ENCODE measurements at places on chromosomes 2 and 18.
A peak's percentile ranks its signal among the peaks of the same experiment; 100 is the strongest.

DNA sequence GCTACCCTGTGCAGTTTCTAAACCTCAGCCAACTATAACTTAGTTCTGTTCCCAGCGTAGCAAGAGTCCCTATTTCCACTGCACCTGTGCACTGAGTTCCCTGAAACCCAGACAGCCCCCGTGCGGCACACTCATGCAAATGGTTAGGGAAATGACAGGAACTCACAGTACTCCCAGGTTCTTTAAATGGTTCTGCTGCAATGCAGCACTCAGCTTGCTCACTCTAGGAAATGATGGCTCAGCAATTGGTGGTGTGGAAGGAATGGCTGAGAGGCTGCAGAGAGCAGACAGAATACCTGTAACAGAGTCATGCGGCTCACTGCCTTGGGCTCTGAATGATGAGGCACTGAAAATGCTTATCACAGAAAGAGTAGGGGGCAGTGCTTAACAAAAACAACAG, 143.0 kb downstream of the RAD51AP2 start:
- no peak for DNase-seq

GRCh38 chr2:116487336-116487735, 1327.2 kb upstream of the DDX18 start:
- no peak for DNase-seq

GRCh38 chr2:64086347-64087082, 57.7 kb downstream of the PELI1 start:
- DNase-seq = no peak

GRCh38 chr2:130972410-130972809, 120.8 kb downstream of the FAM168B start:
- no peak for DNase-seq

DNA sequence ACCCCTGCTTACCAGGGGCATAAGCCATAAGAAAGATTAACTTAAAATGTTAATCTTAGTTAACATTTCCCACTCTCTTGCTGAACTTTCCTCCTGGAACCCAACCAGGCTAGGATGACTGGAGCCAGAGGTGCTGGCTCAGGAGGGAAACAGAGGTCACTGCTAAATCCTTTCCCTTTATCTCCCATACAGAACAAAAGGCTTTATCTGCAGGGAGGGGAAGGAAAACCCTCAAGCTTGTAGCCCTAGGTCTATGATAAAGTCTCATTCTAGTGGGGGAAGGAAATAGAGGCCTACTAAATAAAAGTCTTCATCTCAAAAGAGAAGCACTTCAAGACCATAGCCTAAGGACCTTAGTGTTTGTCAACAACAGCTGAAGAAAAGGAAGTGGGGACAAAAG, 18.6 kb downstream of the HIBCH start:
- no peak for DNase-seq

GRCh38 chr18:25446972-25447371, 95.0 kb upstream of the ZNF521 start:
- DNase-seq = no peak

DNA sequence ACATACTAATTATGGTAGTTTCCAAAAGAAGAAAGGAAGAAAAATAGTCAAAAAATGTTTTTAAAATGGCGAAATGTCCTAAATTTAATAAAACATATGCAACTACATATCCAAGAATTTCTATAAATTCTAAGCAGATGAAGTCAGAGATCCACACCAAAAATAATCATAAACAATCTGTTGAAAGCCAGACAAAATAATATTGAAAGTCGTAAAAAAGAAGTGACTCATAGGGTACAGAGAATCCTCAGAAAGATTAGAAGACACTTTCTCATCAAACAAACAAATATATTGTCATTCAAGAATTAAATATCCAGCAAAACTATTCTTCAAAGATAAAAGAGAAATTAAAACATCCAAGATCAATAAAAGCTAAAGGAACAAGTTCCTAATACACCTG, 281.4 kb upstream of the ZNF804A start:
- no peak for DNase-seq

DNA sequence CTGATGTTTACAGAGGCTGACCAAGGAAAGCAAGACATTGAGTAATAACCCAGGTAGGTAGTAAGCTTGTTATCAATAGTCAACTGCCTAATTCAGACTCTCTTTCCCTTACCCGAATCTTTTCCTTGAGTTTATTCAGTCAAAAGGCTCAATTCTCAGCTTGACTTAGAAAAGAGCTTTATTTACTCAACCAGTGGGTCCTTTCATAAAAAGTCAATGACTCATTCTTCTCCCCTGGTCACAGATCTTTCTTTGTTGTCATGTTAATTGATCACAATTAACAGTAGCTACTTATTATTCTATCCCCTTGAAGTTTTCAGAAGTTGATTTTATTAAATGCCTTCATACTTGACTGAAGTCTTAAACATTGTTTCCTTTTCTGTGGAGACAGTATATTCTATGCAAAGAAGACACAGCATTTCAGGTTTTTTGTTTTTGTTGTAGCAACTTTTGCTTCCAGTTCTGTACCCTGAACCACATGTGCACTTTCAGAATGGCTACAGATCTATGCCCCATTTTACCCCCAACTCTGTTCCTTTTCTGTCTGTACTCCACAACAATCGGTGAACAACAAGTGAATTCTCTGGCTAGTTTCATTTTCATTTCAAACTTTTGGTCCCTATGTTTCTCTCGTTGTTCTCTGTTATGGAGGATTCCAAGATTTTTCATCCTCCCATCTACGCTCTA, 428.3 kb downstream of the NCKAP5 start:
- no peak for DNase-seq

- no peak for DNase-seq
These were observed 35.3 kb downstream of the CRACDL start for GRCh38 chr2:98900721-98901120.

- DNase-seq = peak; percentile 45
These were observed 30.4 kb downstream of the SRSF7 start for GRCh38 chr2:38720613-38721241.

DNA sequence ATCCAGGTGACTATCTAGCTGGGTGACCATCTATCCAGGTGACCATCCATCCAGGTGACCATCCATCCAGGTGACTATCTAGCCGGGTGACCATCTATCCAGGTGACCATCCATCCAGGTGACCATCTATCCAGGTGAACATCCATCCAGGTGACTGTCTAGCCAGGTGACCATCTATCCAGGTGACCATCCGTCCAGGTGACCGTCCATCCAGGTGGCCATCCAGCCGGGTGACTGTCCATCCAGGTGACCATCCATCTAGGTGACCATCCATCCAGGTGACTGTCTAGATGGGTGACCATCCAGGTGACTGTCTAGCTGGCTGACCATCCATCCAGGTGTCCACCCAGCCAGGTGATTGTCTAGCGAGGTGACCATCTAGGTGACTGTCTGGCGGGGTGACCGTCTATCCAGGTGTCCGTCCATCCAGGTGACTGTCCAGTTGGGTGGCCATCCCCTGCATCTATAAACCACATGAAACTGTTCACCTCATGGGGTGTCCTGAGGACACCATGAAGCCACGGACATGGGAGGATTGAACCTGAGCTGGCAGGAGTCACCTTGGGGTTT, 305.3 kb downstream of the NDUFA10 start:
- no peak for DNase-seq

DNA sequence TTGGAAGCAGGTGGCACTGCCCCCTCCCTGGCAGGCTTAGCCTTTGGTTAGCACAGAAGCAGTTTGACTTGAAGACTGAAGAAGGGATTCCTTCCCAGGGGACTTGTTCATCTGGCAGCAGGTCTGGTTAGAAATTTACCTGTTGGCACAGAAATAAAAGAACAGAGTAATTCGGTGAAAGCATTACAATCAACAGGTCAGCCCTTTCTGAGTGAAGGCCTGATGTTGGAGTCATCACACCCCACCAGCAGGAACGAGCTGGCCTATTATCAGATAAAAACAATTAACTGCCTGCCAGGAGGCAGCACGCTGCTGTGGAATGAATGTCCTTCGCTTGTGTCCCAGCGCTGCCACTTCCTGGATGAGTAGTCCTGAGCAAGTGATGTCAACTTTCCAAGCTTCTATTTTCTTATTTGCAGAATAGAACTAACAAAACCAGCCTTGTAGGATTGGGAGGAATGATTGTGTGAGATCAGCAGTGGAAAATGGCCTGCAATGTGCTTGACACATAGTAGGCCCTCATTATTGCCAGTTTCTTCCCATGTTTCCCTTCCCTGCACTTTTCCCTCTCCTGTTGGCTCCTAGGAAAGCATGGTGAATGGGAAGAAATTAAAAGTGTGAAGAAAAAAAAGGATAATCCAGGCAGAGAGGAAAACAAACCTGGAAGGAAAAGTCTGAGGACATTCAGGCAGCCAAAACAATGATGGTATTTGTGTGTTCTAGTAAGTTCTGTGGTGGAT, 29.0 kb downstream of the LGALSL start:
- no peak for DNase-seq

DNA sequence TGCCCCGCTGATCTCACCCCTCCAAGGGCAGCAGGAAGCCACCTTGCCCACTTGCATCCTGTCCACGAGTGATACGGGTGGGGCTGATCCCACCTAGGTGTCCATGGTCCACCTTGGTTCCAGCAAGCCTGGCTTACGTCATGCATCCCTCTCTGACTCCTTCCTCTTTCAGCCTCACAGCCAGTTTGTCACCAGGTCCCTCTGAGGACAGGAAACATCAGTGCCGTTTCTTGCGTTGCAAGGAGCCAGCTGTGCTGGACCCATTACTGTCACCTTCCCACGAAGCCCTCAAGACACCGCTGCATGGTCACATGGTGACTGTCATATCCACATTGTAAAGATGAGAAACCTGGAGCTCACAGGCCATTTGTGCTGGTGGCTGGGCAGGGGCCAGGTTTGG, 34.8 kb upstream of the TWIST2 start:
- DNase-seq = no peak

- DNase-seq = no peak
These were observed 24.4 kb upstream of the THOC1 start for GRCh38 chr18:292271-292670.

DNA sequence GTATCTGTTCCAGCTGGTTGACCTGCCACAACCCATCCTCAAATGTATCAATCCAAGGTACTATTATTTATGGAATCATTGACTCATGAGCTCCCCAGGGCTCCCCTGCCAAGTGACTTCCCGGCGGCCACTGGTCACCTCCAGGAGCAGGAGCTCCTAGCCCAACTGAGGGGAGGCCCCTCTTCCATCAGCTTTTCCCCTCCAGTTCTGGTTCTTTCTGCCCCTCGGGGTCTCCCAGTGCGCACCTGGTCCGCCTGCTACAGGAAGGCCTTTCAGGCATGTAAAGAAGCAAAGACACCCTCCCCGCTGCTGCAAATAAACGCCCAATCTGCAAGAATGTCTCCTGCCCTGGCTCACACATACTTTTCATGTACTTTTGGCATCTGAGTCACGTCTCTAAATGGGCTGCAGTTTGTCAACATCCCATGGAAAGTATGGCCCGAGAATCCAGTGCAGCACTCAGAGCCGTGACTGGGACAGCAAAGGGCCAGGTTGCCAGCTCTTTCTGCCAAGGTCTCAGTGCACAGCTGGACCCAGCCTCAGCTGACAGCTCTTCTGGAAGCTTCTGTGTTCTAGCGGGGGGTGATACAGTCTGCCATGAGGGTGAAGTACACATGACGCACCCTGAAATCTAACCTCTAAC, 41.4 kb downstream of the KLHL29 start:
- no peak for DNase-seq
